OCI-M1 (cell line): ENCODE measurements at places on chromosomes 16 and 17.

DNA sequence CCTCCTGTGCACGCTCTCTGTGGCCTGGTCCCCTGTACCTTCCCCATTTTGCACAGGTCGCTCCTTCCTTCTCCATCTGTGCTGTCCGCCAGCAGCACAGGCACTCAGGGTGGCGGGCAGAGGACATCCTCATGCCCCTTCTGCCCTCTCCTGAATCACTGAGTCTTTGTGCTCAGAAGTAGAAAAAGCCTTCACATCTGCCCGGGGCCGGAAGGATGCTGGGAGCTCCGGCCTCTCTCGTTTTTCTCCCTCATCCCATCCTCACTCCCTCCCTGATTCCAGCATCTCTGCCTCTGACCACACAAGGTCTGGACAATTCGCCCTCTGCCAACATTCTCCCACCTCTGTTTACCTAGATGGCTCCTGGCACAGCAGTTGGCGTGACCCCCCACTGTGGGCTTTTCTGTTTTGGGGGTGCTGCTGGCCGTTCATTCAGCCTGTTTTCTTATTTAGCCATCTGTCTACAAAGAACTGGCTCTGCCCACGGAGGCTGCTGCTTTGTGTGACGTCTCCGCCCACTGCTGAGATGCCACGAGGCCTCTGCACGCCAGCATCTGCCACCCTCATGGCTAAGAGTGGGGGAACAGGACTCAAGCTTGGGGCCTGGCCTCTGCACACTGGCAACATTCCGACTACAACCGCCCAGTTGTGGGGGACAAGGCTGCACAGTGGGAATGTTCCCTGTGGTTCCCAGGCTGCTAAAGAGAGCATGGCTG, 36.7 kb downstream of the SEC14L5 start:
- no peak for DNase-seq

DNA sequence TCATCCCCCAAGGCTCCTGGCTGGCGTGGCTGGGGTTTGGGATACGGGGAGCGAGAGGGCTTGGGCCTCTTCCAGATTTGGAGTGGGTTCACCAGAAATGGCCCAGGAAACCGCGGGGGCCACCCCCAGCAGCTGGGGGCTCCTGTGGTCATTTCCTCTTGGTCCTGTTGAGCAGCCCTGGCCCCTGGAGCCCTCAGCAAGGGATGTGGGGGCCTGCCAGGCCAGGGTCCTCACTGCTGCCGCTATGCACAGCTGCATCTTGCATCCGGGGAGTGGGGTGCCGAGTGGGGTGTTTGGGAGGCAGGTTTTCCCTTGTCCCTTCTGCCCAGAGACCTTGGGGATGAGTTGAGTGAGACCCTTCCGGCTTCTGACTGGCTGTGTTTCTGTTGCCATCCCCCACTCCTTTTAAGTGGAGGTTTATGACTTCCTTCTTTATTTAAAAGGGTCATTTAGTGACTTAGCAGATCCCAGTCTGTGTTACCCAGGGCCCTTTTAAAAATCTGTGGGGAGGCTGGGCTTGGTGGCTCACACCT, 319.8 kb downstream of the SEC14L1 start:
- peak; percentile 83 for DNase-seq

DNA sequence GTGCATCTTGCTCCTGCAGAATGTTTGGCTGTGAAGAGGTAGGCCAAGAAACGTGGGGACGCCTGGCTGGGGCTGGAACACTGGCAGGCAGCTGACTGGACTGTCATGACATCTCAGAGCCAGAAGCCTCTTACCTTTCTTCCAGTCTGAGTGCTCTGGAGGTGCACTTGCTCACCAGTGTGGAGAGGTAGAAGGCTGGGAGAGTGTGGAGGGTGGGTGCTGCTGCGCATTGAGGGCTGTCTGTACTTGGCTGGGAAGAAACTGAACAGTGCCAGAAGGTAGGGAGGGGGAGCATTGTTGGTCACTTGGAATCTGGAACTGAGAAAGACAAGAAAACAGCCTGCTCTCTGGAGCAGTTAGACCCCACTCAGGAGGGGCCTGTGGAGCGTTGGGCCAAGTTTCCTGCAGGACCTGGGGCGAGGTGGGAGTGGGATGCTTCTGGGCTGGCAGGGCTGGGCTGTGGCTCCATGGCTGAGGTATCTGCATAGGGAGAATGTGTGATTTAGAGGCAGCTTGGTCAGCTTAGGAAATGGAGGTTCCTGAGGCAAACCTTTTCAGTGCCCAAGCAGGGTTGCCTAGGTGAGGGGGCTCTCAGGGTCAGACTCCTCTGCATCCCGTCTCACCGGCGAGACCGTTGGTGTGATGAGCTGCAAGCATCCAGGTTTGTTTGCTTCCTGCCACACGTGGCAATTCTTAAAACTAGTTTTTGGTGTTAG, 55.1 kb downstream of the KSR1 start:
- DNase-seq = no peak

GRCh38 chr16:58428621-58429542, 36.6 kb downstream of the GINS3 start:
- DNase-seq = no peak

- peak; percentile 76 for DNase-seq
Observed at GRCh38 chr17:7217113-7217987, 2.3 kb downstream of the DLG4 start.

DNA sequence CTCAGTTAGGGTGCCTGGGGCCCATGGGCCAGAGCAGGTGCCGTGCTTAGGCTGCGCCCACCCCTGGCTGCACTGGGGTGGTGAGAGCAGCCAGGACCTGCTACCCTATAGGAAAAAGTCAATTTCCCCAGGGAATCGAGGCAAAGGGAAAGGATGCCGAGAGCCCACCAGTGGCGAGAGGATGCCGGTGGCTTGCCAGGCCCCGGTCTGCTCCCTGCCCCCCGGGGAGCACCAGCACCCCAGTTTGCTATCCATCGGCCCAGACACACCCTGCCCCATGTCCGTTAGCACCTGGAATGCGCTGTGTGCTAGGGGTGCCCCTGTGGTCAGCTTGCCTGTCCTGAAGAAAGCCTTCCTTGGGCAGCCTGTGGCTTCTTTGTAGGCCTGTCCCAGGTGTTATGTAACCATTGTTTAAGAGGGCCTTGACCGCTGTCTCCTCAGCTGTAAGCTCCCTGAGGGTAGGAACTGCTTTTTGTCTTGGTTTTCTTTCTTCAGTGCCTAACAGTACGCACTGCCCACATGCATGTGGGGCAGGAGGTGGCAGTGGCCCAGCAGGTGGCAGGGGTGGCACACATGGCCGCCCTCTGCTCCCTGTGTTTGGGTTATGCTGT, 40.8 kb downstream of the NT5M start:
- no peak for DNase-seq

- DNase-seq = peak; percentile 43
Observed at GRCh38 chr16:30068750-30069610, 3.4 kb downstream of the ALDOA start.

- DNase-seq = no peak
Observed at GRCh38 chr17:78920528-78920927, 4.7 kb downstream of the TIMP2 start.

- DNase-seq = no peak
Observed at GRCh38 chr17:49866019-49866380, 18.1 kb upstream of the TAC4 start.

GRCh38 chr17:45030733-45031132, 20.7 kb downstream of the DCAKD start:
- DNase-seq = no peak

DNA sequence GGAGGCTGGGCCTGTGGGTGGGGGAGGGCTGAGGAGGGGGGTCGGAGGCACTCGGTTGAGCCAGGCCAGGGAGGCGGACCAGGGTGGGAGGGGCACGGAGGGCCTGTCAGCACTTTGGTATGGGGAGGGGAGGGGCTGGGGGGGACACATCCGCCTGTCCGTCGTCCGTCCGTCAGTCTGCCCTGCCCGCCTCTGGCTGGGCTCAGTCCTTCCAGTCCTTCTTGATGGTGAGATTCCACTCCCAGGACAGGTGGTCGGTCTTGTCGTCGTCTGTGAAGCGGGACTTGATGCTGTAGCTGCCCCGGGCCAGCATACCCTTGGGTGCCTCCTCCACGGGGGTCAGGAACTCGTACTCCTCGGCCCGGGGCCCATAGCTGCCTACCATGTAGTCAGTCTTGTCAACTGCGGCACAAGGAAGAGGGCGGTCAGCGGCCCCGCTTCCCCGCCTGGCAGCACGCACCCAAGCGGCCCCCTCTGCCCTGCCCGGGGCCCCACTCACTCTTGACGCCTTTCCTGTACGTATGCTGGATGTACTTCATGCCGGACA, 2.4 kb downstream of the ARHGDIA start:
- DNase-seq = peak; percentile 26

- DNase-seq = no peak
Observed at GRCh38 chr17:62067165-62068145, 2.4 kb upstream of the MED13 start.

DNA sequence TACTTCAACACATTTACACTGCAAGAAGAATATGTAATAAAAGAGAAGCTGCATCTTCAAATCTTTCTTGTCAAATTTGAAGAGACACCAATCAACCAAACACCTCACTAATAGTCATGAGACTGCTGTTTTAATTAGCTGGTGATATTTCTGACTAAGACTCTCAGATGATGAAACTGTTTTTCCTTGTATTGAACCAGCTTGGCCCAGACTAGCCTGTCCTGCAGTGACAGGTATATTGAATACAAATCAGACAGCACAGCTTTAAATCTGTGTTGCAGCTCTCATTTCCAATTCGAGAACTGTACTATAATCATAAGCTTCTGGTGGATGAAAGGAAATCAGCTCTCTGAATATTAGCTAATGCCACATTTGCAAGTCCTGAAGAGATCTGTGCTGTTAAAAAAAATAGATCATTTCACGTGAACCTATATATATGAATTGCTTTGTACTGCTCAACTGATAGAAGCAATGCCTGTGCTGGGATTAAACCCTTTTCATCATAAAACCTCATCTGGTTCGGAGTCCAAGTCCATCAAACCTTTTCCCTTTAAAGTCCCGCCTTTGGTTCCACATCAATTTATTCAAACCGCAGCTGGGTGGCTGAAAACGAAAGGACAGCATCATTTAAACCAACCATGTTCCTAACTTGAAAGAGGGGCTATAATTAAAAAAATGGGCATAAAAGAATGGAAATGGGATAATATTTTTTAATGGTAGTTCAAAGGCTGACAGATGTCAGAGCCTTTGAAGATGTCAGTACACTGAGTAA, 306.2 kb downstream of the CEP112 start:
- no peak for DNase-seq

DNA sequence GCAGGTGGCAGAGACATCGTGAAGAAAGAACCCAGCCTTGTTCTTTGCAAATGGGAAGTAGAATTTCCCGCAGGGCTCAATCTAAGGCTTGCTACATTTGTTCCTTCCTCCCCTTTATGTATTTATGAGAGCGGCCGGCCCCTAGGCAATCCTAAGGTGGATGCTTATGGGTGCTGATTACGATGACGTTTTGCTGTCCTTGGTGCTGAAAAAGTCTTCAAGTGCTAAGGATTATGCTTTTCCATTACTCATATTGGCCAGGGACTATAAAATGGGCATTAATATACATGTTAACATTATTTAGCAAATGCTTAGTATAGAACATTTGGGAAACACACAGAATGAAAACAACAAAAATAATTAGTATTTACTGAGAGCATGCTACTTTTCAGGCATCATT, 313.3 kb upstream of the XYLT1 start:
- peak; percentile 30 for DNase-seq

- peak; percentile 33 for DNase-seq
Observed at GRCh38 chr17:41329279-41329948, 13.9 kb upstream of the KRTAP17-1 start.

DNA sequence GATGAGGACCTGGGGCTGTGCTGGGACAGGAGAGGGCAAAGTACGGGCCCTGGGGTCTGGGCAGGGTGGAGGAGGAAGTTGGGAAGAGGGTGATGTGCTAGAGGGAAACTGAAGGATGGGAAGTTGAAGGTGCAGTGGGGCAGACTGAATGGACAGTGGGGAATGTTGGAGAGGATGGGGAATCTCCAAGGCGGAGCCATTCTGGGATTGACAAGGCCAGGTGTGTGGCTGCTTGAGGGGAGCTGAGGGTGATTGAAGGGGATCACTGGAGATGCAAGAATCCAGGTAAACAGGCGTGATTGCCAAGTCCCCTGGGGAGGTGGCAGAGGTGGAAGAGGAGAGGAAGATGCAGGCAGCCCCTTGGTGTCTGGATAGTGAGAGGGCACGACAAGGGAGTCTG, 8.5 kb upstream of the HSD3B7 start:
- DNase-seq = no peak

DNA sequence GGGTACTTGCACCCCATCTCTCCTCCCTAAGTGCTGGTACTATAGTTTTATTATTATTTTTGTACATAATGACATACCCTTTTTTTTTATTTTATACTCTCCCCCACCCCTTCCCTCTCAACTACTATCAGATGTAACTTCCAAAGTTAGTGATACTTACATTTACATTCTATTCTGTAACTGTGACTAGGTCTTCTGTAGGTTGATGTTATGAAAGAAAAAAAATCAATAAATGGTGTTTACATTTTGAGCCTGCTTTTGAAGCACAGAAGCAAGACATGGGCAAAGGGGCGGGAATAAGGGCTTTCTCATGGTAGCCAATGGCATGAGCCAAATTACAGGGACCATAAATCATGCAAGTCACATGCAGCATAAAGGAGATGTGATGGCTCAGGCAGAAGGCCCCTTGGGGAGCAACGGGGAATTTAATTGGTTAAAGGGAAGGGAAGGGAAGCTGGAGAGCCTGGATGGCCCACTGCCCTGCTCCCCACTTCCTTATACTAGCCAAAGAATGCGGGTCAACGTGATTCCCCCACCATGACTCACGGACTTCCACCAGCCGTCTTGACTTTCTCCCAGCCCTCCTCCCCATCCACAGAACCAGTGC, 2.4 kb upstream of the ACSF2 start:
- DNase-seq = peak; percentile 71

GRCh38 chr17:73141411-73141810, 23.4 kb upstream of the SSTR2 start:
- no peak for DNase-seq

DNA sequence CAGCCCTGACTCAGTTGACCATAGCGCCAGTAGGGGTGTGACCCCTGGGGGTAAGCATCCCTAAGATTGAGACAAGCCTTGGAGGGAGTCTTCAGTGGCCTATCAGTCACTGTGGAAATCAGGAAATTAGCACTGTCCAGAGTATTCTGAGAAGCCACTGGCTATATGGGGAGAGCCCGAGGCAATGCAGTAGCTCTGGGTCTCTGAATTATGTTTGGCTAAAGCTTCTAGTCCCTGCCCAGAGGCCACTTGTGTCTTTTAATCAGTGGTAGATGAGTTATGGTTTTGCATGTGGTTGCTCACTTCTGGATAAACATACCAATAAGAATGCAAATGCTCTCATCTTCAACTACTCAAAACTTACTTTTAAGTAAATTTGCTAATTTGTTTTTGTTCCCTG, 100.6 kb upstream of the TOX3 start:
- no peak for DNase-seq

- no peak for DNase-seq
Observed at GRCh38 chr16:17205279-17206211, 265.2 kb downstream of the XYLT1 start.

- peak; percentile 52 for DNase-seq
Observed at GRCh38 chr17:76734080-76734840, 2.9 kb downstream of the SRSF2 start.
